Activated B cell treated with CpG ODN at 0.5 μM for 24 hours (primary cell): ENCODE measurements at places on chromosomes 4 and X.

GRCh38 chrX:153802513-153803045 lies 8.1 kb downstream of the SSR4 start:
- DNase-seq: no peak

DNA sequence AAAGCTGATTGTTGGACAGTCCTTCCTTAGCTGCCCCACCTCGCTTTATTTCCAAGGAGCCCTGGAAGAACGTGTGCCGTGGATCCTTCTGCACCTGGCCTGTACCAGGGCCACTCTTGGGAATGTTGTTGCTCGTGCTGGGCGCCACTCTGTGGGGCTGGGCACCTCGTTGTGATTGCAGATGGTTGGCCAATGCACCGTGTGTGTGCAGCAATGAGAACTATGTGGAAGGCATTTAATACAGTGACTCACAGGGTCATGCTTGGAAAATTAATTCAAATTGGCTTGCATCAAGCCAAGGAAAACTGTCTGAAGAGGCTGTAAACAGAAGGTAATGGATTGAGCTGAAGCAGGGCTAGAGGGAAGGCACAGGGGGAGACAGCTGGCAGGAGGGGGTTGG lies 37.0 kb upstream of the CD99L2 start:
- no peak for DNase-seq

DNA sequence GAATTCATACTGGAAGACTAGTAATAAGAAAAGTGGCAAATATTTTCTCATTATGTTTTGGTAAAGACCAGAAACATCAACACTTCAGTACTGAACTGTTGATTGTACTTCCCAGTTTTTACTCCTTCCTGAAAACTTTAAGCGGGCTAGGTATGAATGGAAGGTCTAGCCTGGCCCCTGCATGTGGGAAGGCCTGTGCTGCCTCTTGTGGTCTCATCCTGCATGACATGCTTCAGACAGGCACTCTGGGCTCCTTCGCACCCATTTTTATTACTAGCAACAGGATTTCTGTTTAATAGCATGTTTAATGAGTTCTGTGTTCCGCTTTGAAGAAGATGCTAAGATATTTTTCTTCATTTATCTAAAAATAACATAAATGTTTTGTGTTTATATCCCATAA lies 279.1 kb downstream of the ANK2 start:
- no peak for DNase-seq

DNA sequence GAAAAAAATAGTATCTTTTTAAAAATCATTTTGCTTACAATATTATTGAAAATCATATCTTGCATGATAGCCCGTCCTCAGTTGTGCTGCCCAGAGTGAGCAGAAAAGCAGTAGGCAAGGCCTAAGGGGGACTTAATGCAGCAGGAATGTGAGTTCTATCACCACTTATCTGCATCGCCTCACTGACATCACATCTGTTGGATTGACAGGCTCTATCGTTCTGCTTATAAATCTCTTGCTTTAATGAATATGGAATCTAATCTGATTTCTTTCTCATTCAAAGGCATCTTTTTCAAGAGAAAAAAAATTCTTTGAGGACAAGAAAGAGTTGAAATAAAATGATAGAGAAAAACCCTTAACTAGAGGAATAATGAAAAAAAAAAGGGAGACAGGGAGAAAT lies 249.9 kb downstream of the PAPSS1 start:
- no peak for DNase-seq

- DNase-seq: no peak
Measured at GRCh38 chr4:184198190-184198589, 19.5 kb downstream of the ENPP6 start.

GRCh38 chr4:139892973-139893736 lies 227.5 kb downstream of the MGST2 start:
- DNase-seq: no peak

GRCh38 chr4:8033829-8034528 lies 94.3 kb upstream of the AFAP1 start:
- no peak for DNase-seq

GRCh38 chrX:3141031-3141430 lies 99.8 kb downstream of the ARSF start:
- DNase-seq: no peak

DNA sequence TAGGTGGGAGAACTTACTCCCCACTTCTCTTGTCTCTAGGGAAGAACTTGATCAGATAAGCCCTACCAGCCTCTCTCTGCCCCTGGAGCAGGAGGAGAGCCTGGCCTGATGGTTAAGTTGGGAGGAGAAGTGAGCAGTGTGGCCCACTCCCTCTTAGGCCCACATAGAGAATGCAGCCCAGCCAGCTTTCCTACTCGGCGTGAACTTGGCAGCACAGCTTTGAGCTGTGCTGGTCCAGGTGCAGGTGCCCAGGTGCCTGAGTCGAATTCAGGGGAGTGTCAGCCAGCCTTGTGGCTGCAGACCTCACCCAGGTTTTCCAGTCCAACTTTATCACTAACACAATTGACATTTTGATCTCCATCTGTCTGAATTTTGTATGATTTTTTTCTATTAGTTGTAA lies 77.6 kb upstream of the PAQR3 start:
- DNase-seq: no peak

GRCh38 chr4:54942721-54943120 lies 182.7 kb downstream of the KDR start:
- DNase-seq: no peak

DNA sequence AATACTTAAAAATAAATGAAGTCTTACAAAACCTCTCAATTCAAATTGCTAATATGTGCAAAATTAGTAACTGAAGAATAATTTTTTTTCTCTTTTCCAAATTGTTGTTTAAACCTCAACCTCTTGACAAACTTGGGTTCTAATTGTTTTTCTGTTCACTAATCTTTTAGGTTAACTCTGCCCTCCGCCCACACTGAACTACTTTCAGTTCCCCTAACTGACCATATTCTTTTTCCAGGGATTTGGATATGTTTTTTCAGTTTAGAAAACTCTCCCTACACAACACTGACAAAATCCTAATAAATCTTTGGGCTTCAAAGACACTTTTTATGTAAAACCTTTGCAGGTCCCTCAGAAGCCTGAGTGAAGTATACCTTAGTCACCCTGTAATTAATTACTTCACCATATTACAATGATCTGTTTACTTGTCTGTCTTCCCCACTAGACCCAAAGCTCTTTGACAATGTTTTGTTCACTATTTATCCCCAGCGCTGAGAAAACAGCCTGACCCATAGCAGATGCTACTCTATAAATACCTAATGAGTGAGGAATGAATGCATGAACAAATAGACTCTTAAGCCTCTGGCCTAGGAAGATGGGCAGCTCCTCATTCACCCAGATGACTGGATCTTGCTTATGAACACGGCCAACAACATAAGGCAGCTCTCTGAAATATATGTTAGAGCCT lies 134.9 kb downstream of the MAML3 start:
- DNase-seq: no peak

GRCh38 chr4:118682928-118683327 lies 2.3 kb upstream of the METTL14 start:
- DNase-seq: no peak

DNA sequence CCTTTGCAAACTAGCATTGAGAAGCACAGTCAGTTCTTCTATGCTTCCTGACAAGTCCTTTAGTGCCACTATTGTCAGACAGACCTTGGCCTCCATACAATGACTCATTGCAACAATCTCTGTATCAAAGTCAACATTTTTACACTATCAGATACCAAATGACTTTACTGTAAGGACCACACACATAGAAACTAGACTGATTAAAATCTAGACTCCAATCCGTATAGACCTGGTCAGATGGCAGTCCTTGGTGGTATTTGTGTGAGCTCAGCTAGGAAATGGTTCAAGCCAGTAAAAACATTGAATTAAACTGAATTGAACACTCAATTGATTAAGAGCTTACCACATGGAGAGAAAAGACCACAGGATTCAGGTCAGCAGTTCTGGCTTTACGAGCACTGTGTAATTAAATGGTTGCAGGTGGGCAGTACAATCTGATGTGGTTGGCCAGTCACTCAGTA lies 549.8 kb upstream of the LCORL start:
- DNase-seq: no peak

DNA sequence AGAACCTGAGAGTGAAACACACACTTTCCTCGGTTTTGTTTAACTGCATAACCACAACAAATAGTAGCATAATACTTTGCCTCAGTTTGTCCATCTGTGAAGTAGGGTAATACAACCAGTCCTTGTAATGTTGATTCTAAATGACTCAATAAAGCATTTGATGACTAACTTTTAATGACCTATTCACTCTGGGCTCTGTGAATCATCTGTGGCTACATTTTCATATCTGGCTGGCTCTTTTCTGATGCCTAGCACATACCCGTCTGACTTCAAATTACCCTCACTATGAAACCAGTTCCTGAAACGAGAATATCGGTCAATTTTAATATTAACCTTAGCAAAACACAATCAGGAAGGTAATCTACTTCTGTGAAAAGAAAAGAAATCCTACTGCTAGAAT lies 151.0 kb downstream of the SH2D1A start:
- no peak for DNase-seq

DNA sequence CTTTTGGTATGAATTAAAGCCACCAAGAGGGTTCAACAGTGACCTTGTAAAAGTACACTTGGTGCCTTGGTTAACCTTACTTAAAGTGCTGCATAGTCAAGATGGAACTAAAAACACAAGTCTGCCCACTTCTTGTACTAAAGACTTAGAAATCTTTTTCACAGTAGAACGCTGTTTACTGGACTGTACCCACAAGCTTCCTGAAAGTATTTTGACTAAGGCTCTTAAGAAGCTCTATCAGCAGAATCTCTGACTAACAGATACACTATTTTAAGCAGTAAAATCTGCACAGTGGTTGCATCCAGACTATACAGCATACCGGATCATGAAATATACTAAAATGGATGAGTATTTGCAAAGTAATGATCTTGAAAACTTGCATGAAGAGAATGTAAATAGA lies 7.2 kb downstream of the RAB28 start:
- DNase-seq: no peak

GRCh38 chr4:8914461-8915171 lies 43.0 kb upstream of the HMX1 start:
- no peak for DNase-seq

DNA sequence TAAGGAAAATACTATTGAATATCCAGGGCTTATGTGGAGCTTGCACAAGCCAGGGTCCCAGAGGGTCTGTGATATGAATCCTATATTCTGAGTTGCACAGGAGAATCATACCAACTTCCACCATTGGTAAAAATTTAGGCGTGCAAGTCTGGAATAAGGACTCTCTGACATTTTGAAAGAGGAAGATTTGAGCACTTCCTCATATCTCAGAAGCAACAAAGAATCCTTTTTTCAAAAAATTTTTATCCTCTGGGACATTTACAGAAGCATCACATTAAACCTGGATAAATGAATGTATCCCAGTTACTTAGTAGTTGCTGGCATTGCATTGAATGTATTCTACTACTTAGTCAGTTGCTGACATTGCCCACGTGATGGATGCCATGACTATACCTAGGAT lies 24.2 kb upstream of the CAMK2D start:
- DNase-seq: no peak

GRCh38 chrX:15606136-15606535 lies 5.4 kb upstream of the ACE2 start:
- no peak for DNase-seq

- DNase-seq: no peak
Measured at GRCh38 chr4:128220286-128221235, 67.1 kb downstream of the PGRMC2 start.

- DNase-seq: no peak
Measured at GRCh38 chr4:182916483-182917181, 554 bp downstream of the DCTD start.
